Hematopoietic multipotent progenitor cell (in vitro differentiated cells): ENCODE measurements at places on chromosomes 5 and 9.
A peak's percentile ranks its signal among the peaks of the same experiment; 100 is the strongest.

- DNase-seq, result no peak
Measured at GRCh38 chr9:806285-807156, 35.0 kb upstream of the DMRT1 start.

GRCh38 chr9:136055715-136056545, 39.2 kb downstream of the NACC2 start:
- peak; percentile 57 for DNase-seq

DNA sequence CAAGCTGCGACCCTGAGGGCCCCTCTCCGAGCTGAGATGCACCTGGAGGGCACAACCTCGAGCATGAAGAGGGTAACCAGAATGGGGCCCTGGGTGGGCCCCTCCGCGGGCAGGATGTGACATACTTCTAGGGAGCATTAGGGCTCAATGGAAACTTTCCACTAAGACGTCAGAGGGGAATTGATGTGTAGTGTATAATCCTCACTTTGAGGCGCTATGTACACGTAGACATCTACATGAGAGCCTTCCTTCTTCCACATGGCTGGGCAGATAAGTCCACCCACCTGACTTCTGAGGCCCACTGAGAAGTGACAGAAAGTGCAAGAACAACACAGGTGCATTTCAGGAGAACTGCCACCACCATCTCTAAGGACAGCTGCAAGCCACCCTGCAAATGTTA, 61.0 kb downstream of the DAP start:
- DNase-seq, result no peak

DNA sequence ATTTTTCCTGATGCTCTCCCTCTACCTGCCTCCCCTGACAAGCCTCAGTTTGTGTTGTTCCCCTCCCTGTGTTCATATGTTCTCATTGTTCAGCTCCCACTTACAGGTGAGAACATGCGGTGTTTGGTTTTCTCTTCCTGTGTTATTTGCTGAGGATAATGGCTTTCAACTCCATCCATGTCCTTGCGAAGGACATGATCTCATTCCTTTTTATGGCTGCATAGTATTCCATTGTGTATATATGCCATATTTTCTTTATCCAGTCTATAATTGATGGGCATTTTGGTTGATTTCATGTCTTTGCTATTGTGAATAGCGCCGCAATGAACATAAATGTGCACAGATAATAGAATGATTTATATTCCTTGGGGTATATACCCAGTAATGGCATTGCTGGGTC, 77.5 kb upstream of the FAM170A start:
- DNase-seq, result no peak

DNA sequence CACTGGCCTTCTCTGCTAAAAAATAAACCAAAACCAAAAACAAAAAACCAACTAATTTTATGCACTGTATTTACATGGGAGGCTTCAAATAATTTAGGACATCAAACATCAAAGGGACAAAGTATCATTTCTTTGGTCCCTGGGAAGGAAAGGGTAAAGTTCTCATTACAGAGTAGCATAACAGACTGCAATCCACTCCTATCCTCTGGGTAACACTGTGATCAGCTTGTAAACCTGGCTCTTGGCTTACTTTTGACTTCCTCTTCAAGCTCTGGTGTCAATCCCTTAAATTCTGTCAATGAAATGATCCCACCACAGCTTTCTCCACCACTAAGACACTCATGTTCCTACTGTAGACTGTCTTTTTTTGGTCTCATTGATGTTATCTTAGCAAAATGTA, 69.8 kb upstream of the VCAN start:
- DNase-seq, result no peak

GRCh38 chr5:8349855-8350254, 480.9 kb downstream of the MTRR start:
- DNase-seq, result peak; percentile 46

DNA sequence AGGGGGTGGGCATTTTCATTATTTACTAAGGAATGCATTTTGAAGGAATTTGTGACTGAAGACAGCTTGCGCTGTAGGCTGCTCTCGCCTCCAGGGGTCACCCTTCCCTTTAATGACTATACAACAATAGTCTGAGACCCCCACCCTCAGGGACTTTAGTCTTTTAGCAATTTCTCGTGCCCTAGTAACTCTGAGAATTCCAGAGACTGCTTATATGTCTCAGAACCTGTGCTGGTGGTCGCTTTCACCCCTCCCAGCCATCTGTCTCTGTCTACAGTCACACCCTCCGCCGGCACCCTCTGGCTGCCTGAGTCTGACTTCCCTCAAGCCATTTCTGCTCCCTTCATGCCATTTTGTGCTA, 671.4 kb downstream of the NR2F1-AS1 start:
- DNase-seq, result no peak

- DNase-seq, result no peak
Measured at GRCh38 chr9:5556101-5556705, 45.9 kb downstream of the PDCD1LG2 start.

DNA sequence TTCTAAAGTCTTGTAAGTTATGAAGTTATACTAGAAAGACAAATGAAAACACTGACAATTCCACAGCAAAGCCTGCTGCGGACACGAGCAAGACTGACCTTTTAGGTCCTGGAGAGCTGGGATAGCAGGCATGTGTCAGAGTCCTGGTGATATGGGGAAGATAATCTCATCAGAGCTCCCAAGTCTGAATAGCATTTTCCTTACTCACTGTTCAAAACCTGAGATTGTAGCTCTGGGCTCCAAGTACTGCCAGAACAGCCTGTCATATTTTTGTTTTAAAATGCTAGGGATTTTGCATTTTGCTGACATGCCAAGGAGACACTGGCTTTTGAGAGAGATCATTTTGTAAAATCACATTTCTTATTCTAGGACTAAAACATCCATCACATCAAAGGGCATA, 90.1 kb downstream of the DRD1 start:
- no peak for DNase-seq

DNA sequence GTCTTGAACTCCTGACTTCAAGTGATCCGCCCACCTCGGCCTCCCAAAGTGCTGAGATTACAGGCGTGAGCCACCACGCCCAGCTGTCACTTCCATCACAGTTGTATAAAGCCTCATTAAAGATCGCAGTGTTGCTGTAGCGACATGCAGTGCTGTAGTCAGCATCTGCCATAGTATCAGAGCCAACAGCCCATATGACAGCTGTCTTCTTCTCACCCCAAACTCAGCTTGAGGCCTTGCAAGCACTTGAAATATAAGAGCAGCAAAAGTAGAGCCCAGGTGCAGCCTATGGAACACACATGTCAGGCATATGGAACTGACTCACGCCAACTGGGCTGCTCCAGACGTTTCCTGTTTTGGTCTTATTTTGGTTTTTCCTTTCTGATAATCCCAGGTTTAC, 167.8 kb downstream of the TRIO start:
- no peak for DNase-seq

DNA sequence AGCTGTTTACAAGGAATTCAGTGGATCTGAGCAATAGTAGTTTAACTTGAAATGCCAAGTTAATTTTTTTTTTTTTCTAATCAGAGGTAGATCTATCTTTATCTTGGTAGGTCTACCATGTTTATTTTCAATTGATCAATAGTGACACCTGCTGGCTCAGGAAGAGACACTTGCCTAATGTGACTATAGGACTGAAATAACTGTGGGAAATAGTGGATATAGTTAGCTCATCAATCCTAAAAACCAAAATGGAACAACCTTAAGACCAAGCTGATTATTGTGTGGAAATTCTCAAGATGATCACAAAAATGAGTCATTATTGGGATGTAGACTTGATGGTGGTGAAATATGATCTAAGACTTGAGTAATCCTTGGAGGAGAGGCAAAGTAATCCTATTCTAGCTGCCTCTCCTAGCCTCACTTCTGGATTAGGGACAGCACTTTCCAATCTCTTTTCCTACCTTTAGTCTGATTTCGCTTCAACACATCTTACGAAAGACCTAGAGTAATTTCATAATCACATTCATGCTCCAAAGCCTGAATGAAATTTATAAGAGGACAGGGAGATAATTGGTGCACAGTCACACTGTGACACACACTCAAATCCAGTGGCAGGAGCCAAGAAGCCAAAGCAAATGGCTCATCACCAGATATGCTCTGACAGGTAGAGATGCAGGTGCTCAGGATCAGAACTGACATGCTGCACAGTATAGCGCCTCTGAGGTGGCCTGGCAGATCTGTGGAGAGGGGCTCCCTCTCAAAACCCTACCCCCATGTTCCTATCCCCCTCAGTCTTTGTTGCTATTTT, 156.3 kb downstream of the HMHB1 start:
- DNase-seq, result peak; percentile 7

DNA sequence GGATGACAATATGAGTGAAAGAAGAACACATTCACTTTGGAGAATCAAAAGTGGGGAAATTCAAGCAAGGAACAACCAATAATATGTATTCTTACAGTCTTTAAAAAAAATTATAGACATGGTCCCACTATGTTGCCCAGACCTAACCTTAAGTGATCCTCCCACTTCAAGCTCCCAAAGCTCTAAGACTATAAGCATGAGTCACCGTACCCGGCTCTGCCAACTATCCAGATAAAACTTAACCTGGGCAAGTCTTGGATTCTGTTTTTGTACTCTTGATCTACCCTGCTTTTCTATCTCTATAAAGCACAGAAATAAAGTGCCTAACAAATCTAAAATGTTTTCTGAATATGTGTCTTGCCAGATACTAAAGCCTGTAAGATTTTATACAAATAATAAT, 30.9 kb downstream of the CEMIP2 start:
- no peak for DNase-seq
